ENCODE measurements at places on chromosomes 6 and 20.

GRCh38 chr6:129671442-129672340 is 38.3 kb downstream of the ARHGAP18 start:
- DNase-seq, result peak; percentile 65

DNA sequence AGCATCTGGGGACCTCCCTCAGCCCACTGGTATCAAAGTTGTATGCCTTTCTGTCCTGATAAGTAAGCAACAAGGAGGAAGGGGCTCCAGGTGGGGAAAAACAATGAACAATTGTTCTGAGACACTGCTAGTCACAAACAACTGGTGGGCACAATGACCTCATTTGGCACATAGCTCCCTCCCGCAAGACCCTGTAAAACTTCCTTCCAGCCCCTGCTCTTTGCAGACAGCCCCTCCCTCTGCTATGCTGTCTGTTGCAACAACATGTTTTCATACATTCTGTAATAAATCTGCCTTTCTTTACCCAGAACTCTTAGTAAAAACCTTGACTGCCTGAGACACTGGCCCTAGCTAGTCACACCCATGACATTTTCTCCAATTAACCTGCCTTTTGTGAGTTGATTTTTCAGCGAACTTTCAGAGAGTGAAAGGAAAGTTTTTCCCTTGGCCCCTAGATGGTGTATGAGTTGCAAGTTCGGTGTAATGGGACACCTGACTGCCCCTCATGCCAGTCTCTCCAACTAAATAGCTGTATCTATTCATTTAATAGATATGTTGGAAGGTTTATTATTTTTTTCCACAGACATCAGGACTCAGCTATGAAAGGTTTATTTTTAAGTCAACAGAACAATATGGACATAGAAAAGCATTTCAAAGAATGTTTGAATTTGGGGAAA is 142.3 kb upstream of the SLC22A16 start:
- no peak for DNase-seq

- DNase-seq, result no peak
These were observed 99.9 kb downstream of the RTN4IP1 start for GRCh38 chr6:106529438-106529837.

- no peak for DNase-seq
These were observed 3.4 kb downstream of the CST9L start for GRCh38 chr20:23564927-23565326.

GRCh38 chr6:36581716-36582115 is 12.4 kb upstream of the SRSF3 start:
- DNase-seq, result no peak

- DNase-seq, result no peak
These were observed 92.7 kb downstream of the SLX4IP start for GRCh38 chr20:10527781-10528180.

DNA sequence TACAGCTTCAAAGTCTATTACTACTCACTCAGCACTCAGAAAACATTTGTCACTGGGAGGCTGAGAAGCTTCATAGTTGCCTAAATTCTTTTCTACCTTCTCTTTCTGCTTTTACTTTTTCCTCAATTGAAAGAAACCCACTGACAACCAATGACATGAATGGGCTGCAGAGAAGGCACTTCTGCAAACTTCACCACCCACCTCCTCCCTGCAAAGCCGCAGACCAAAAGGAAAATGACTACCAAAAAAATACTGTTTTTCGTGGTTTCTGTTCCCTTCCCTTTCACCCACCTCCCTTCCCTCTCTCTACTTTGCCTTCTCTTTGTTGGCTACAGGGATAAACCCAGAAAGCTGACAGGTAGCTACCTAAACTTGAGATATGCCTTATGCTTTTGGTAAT is 3.2 kb downstream of the GNAS-AS1 start:
- no peak for DNase-seq

- DNase-seq, result no peak
These were observed 61.6 kb upstream of the JAG1 start for GRCh38 chr20:10735195-10735949.

DNA sequence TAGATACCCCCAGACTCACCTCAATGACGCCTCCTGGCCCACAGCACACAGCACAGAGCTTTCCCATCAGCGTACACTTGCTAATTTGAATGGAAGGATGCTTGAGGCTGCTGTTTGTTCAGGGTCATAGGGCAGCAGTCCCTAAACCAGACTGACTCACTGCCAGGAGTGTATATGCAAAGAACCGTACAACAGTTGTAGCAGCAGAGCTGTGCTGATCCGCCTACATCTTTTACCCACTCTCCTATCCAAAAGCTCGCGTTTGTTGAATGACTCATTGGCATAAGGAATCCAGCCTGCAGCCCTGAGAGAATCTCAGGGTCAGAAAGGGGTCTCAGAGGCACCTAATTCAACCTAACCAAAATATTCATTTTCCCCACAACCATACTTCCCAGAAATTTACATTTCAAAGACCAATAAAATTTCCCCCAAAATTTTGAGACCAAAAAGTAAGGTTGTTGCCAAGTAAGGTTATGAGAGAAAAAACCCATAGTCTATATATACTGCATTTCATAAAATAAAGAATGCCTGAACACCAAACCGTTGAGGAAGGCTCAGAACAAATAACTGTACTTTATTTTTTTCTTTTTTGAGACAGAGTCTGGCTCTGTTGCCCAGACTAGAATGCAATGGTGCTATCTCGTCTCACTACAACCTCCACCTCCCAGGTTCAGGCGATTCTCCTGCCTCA is 35.3 kb upstream of the CCND3 start:
- no peak for DNase-seq

GRCh38 chr6:145749632-145750031 is 14.3 kb upstream of the EPM2A start:
- no peak for DNase-seq

DNA sequence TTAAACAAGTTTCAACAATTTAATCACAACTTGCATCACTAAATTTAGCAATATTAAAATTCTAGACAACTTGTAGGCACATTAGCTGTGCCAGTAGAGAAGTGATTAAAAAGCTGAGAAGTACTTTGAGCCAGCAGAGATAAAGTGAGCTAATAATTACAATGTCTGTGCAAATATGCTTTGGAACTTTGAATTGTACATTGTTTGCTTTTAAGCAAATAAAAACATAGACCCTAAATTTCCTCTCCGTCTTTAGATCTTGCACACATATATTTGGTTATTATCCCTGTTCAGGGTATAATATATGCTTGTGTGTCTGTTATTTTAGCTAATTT is 44.2 kb upstream of the DEFB112 start:
- DNase-seq, result no peak

DNA sequence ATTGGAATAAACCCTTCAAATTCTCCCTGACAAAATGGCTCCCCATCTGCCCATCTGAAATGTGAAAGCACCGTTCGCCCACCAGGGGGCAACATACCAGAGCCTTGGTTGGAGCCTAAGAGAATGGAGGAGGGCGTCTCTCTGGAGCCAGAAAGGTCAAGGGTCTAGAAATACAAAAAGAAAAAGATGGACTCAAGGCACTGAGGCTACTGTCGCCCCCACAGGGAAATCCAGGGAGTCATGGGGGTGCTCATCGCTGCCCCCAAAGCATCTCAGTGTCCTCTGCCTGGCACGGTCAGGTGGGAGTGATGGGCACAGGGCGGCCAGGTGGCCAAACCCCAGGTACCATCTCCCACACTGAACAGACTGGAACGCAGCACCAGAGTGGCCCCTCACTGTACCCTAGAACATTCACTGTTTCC is 136.3 kb downstream of the ZMYND8 start:
- no peak for DNase-seq

DNA sequence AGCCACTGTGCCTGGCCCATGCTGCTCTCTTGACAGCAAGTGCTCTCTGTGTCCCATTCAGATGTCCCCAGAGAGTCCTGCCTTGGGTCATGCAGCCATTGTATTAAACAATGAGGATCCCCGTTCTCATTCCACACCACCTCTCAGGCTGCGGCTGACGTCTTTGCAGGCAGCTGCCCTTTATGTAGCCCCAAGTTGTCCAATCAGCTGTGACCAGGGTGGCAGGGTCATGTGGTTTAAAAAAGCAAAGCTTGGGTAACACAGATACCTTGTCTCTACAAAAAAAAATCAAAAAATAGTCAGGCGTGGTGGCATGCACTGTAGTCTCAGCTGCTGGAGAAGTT is 13.2 kb downstream of the GCNT2 start:
- DNase-seq, result peak; percentile 74

DNA sequence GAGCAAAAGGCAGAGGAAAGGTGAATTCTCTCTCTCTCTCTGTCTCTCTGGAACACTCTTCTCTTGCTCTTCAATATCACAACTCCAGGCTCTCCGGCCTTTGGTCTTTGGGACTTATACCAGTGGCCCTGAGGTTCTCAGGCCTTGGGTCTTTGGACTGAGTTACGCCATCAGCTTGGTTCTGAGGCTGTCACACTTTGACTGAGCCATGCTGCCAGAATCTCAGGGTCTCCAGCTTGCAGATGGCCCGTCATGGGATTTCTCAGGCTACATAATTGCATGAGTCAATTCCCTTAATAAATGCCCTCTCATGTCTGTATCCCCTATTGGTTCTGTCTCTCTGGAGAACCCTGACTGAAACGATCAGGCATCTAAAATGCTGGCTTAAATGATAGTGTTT is 12.9 kb downstream of the BTN2A1 start:
- no peak for DNase-seq

DNA sequence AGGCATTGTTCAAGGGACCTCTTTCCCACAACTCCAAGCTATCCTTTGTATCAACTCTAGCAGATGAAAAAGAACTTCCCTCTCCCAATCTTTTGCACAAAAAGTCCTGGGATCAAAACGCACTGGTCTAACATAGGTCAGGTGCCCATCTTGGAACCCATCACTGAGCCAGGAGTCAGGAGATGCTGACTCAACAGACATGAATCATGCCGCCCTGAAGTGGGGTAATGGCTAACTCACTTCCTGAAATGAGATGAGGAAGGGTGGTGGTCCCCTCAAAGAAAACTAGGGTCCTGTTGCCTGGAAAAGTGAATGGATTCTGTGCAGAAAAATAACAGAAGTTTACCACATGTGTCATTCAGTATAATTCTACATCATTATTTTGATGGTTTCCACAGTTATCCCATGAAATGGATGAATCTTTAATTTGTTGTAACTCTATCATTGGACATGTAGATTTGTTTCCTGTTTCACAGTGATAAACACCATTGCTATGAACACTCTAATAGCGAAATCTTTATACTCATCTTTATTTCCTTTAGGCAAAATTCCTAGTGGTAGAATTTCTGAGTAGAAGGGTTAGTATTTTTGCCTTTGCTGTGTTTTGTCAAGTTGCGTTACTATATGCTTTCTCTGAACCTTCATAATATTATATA is 151.3 kb downstream of the SLC16A10 start:
- no peak for DNase-seq

- DNase-seq, result no peak
These were observed 101.8 kb upstream of the DST start for GRCh38 chr6:56744528-56744927.

GRCh38 chr6:34638834-34639736 is 57.5 kb downstream of the ILRUN start:
- DNase-seq, result peak; percentile 68

GRCh38 chr6:3364391-3364790 is 92.5 kb downstream of the SLC22A23 start:
- no peak for DNase-seq

DNA sequence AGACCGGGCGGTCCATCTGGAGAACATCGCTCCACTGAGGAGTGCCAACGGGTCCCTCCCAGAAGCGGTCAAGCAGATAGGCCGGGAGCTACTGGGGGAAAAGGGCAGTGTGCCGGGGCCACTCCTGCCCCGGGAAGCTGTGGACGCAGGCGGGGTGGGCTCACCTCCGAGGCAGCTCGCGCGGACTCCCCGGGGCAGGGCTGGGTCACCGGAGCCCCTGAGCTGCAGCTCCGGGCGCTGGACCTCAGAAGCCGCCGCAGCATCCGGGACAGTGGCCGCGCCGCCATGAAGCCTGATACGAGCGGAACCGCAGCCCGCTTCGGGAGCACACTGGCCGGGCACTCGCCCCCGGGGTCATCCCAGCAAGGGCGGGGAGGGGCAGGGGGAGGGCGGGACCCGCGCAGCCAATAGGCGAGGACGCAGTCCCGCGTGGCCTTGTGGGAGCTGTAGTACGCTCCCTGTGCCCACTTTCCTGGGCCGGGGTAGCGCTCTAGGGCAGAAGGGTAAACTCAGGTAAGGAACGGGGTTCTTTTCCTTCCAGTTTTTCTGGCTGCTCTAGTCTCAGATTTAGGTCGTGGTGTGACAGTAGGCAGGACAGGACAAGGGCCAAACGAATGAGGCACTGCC is at the start of gene MOCS1:
Gene MOCS1, minus strand, starts transcription at position 332 of the 627 bp plus-strand sequence. Its CDS starts 45 bp downstream, at position 287.
- DNase-seq, result no peak

DNA sequence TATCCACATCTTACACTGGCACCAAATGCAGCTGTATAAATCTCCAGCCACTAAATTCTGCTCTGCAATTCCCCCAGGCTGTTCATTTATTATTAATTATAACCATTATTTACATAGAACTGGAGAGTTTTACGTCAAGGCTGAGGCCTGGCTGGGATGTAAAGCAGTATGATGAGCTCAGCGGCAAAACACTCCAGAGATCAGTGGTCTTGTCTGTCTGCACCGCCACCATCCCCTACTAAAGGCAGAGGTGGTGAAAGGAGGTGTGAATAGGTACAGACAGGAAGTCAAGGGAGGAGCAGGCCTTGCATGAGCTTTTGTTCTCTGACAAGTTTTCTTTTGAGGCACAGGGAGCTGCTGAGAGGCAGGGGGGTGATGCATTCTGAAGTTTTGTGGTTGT is 159.9 kb upstream of the PCSK2 start:
- no peak for DNase-seq

GRCh38 chr20:48818481-48818987 is 9.3 kb downstream of the PREX1 start:
- peak; percentile 60 for DNase-seq

- DNase-seq, result no peak
These were observed 373.1 kb upstream of the SOX4 start for GRCh38 chr6:21220271-21220987.

- DNase-seq, result no peak
These were observed 197.2 kb upstream of the THEMIS start for GRCh38 chr6:128098000-128098581.

- DNase-seq, result no peak
These were observed 453.6 kb upstream of the FLRT3 start for GRCh38 chr20:14790771-14791620.

DNA sequence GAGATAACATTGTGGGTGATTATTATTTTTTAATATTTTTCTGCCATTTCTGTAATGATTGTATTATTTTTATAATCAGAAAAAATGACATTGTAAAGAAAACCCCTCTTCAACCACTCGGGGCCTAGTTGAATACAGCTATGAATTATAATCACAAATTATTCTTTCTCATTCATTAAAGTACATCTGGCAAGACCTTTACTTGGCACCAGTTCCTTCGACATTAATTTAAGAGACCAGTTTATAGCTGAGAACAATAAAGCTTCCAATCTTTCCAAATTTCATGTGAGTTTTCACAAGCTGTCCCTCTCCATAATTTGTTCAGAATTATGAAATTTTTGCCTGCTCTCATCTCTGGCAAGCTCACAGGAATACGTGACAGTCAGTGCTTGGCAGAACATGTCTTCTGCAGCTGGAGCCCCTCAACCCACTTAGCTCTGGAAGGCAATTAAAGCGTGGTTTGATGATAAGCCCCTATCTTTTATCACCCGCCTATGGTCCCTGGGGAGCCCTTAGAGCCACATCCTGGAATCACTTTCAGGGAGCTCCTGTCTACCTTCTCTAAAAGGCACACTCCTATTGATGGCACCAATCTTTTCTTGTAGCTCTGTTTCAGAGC is 237.2 kb upstream of the PRND start:
- no peak for DNase-seq

- no peak for DNase-seq
These were observed 685.5 kb upstream of the FLRT3 start for GRCh38 chr20:15022921-15023320.

- no peak for DNase-seq
These were observed 932.7 kb downstream of the TFAP2A start for GRCh38 chr6:9482030-9482738.

Measured in GM06990 (cell line).